ENCODE measurements at places on chromosomes 13 and 19. TPM values are rescaled to one million over a fixed set of nuclear protein-coding genes. Genes with fewer than 3 reads are reported as not detected.

Gene PBX4
- total RNA-seq, result 7.0 TPM

Gene ZNF808
- total RNA-seq, result 20.2 TPM

Gene COX7A1
- 53.1 TPM for total RNA-seq

Gene ZNF738
- total RNA-seq, result 14.4 TPM

Gene CASP14
- not detected for total RNA-seq

Gene SMIM17
- 0.94 TPM for total RNA-seq

DNA sequence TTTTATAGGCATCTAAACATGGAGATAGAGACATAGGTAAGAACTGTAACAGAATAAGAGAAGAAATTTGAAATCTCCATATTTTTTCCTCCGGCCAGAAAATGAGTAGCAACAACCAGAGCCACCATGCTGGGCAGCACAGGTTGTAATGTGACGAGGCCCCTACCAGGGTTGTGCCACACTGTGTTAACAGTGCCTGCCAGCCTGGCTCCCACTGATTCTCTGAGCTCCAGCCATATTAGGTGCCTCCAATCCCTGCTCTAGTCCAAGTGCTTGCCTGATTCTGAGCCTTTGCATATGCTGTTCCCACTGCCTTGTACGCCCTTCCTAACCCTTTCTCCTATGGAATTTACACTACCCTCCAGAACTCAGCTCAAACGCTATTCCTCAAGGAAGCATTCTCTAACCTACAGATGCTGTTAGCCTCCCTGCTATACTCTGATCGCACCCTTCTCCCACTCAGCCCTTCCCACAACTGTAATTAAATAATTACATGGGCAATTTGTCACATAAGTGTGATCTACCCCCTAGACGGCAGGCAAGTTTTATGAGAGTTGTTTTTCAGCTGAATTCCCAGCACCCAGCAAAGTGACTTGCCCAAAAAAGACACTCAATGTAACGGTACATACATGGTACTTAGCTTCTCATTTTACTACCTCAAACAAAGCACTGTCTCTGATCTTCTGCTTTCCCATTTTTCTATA lies 37.6 kb upstream of the STARD13 start:
- no peak overlapping the region for H3K4me3 ChIP-seq
- peaks cover 5% of the 10 kb centered on the region for H3K4me1 ChIP-seq
- peak overlapping the region; percentile 46 for H3K27ac ChIP-seq

DNA sequence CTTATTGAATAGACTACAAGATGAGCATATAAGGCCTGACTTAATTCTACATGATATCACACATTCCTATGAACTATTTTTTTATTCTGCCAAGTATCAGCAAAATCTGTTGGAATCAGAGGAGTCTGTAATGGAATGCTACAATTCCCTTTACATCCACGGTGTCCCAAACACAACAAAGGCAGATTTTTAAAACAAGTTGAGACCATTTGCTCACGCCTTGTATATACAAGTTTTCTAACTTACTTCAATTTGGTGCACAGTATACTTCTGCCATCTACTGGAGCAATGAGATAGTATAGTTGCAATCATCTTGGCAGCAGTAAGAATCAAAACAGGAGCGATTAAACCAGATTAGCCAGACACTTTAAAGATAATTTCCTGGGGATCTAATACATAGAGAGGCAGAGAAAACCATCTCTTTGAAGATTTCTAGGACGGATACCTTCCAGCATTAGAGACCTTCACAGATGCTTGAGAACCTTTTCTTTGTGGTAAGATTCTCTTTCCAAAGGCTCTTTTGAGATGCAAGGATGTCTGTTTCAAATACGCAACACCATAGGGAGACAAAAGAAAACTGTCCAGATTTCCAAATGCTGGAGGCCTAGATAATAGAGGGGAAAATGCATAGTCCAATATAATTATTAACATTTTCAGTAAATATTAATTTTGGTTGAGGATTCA lies 302.0 kb upstream of the MIR17HG start:
- H3K36me3 ChIP-seq, result no peaks in the 10 kb centered on the region
- no peak overlapping the region for H3K4me3 ChIP-seq
- H3K27me3 ChIP-seq, result no peaks in the 10 kb centered on the region
- no peak overlapping the region for H3K27ac ChIP-seq
- peak; percentile 78 for DNase-seq
- no peaks in the 10 kb centered on the region for H3K4me1 ChIP-seq

DNA sequence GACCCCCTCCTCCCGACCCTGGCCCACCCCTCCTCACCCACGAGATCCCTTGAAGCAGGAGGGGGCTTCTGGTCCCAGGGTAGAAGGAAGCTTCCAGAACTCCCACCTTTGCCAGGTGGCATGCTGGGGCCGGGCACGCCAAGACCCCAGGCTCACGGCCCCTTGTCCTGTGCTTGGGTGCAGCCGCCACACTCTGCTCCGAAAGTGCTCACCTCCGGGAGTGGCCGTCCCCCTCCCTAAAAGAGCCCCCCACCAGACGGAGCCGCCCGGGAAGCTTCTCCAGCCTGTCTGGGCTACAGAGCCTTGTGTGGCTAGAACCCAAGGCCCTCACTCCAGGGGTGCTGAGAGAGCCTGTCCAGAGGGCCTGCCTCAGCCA lies 1.8 kb upstream of the EFNA2 start:
- DNase-seq, result no peak
- H3K4me3 ChIP-seq, result no peak overlapping the region
- peaks cover 4% of the 10 kb centered on the region for H3K27me3 ChIP-seq
- no peaks in the 10 kb centered on the region for H3K36me3 ChIP-seq
- no peak overlapping the region for H3K27ac ChIP-seq
- no peaks in the 10 kb centered on the region for H3K4me1 ChIP-seq

DNA sequence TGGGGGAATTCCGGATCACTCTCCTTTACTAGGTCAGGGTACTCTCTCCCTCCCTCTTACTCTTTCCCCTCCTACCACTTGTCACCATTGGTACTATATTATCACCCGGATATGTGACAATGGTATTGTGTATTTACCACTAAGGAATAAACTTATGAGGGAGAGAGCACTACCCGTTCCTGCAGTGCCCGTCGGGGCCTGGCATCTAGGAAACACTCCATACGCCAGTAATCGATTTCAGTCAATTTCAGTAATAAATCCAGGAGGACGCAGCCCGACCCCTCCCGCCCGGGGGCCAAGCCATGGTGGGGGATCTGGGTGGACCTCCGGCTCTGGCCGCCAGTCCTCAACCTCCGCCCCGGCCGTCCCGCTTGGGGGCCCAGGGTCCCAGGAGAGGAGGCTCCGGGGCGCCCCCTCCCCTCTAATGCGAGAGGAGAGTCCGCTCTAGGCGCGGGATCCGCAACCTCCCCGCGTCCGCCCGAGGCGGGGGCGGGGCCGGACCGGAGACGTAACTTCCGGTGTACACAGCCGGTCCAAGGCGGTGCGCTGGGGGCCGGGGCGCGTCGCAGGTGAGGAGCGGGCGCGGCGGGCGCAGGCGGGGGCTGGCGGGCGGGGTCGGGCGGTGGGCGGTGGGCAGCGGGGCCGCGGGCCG lies at the start of gene GARRE1:
Gene GARRE1 (plus strand): TSS at position 509 of the 652 bp plus-strand sequence. CDS start 45,920 bp downstream, outside the sequence.
- peak within 1 kb of the TSS; percentile 98 for H3K27ac ChIP-seq
- DNase-seq, result peak; percentile 90
- H3K27me3 ChIP-seq, result no peaks in the 10 kb centered on the region
- peak within 1 kb of the TSS; percentile 95 for H3K4me3 ChIP-seq
- peaks cover 4% of the 10 kb centered on the region for H3K4me1 ChIP-seq

DNA sequence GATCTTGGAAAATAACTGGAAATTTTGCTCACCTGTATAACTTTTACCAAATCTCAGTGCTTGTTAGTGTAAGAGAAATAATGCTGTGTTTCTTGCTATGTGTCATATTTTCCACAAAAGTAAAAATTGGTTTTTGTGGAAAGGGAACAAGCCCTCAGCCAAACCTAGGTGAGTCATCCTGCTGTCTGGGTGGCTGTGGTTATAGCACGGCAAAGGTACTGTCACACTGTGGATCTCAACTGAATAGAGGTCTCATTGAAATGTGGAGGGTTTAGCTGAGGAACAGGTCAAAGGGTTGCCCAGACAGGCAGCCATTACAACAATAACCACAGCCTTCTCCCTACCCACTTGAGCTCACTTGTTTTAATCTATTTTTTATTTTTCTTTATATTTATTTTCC lies 338.8 kb upstream of the DACH1 start:
- H3K4me1 ChIP-seq, result no peaks in the 10 kb centered on the region
- no peaks in the 10 kb centered on the region for H3K27me3 ChIP-seq
- H3K36me3 ChIP-seq, result no peaks in the 10 kb centered on the region

DNA sequence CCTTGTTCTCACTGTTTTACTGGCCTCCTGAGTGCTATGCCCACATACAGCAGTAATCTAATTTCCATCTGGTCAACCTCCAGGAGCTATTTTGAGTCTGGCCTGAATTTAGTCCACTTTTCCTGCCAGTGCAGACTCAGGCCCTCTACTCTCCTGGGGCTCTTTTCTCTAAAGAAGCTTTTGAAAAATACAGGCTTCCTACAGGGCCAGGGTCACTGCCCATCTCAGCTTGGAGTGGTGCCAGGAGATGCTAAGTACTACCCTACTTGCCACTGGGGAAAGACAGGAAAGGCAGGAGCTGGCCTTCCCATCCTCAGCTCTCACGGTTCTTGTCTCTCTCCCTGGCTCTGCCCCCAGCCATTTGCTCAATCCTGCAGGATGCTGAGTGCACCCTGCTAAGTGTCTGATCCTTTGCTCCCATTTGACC lies 101.7 kb upstream of the SERP2 start:
- H3K4me3 ChIP-seq, result no peak overlapping the region
- H3K27ac ChIP-seq, result no peak overlapping the region
- no peaks in the 10 kb centered on the region for H3K27me3 ChIP-seq
- peaks cover 21% of the 10 kb centered on the region for H3K4me1 ChIP-seq

DNA sequence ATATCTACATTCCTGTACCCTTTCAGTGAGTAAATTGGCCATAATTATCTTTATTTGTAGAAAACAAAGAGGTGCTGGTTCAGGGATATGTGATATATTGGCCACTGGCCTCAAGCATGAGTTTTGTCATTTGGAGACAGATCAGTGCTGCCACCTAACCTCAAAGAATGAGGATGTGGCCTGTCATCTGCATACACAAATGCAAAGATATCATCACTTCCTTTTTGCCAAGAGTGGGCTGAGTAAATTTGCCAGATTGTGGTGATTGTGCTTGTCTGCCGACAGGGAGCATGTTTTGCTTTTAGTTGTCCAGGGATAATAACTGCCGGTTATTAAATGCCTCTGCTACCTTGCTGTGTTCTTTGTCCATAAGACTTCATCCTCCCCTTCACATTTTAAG lies 44.2 kb downstream of the WASF3 start:
- H3K4me1 ChIP-seq, result no peaks in the 10 kb centered on the region
- H3K27ac ChIP-seq, result no peak overlapping the region
- H3K4me3 ChIP-seq, result no peak overlapping the region
- no peaks in the 10 kb centered on the region for H3K27me3 ChIP-seq
- H3K36me3 ChIP-seq, result no peaks in the 10 kb centered on the region

DNA sequence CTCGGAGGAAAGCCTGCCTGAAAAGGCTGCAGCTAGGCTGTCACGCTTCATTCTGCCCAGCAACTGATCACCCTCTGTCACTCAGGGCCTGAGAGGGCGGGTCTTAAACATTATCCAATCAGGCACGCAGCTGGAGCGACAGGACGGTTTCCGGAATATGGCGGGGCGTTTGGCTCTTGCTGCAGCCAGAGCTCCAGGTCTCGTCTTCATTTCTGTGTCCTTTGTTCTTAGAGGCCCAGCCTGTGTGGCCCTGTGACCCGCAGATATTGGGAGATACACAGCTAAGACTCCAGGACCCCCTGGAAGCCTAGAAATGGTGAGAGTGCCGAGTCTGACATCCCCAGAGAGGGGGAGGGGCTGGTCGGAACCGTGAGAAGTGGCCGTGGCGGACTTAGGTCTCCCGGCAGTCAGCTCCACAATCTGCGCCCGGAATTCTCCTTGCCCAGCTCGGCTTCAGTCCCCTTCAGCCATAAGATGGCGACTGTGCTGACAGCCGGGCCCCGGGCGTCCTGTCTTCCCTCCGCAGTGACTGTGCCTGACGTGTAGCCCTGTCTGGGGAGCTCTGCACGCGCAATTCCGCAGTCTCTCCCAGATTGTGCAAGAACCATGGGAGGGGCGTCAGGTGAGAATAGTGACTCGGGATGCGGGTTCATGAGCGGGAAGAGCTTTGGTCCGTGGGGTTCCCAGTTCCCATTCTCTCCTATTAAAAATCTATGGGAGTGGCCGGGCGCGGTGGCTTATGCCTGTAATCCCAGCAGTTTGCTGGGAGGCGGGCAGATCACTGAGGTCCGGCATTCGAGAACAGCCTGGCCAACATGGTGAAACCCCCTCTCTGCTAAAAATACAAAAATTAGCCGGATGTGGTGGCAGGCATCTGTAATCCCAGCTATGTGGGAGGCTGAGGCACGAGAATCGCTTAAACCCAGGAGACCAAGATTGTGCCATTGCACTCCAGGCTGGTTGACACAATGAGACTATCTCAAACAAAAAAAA lies at the start of gene ZNF429:
Gene ZNF429 (plus strand): TSS at position 144 of the 993 bp plus-strand sequence. CDS start 170 bp downstream, at position 314.
- peak within 1 kb of the TSS; percentile 92 for H3K4me3 ChIP-seq
- DNase-seq, result peak; percentile 95
- H3K27ac ChIP-seq, result peak within 1 kb of the TSS; percentile 93
- H3K36me3 ChIP-seq, result no peaks in the 10 kb centered on the region
- no peaks in the 10 kb centered on the region for H3K4me1 ChIP-seq
- no peaks in the 10 kb centered on the region for H3K27me3 ChIP-seq

- peak; percentile 45 for DNase-seq
- H3K27me3 ChIP-seq, result no peaks in the 10 kb centered on the region
- no peak overlapping the region for H3K27ac ChIP-seq
- no peaks in the 10 kb centered on the region for H3K4me1 ChIP-seq
- H3K4me3 ChIP-seq, result no peak overlapping the region
Observed at GRCh38 chr13:99432609-99433542, 68.4 kb upstream of the TM9SF2 start.

- DNase-seq, result no peak
- H3K27ac ChIP-seq, result no peak overlapping the region
- H3K27me3 ChIP-seq, result no peaks in the 10 kb centered on the region
- no peak overlapping the region for H3K4me3 ChIP-seq
- no peaks in the 10 kb centered on the region for H3K4me1 ChIP-seq
Observed at GRCh38 chr19:17225053-17225452, 973 bp upstream of the OCEL1 start.

DNA sequence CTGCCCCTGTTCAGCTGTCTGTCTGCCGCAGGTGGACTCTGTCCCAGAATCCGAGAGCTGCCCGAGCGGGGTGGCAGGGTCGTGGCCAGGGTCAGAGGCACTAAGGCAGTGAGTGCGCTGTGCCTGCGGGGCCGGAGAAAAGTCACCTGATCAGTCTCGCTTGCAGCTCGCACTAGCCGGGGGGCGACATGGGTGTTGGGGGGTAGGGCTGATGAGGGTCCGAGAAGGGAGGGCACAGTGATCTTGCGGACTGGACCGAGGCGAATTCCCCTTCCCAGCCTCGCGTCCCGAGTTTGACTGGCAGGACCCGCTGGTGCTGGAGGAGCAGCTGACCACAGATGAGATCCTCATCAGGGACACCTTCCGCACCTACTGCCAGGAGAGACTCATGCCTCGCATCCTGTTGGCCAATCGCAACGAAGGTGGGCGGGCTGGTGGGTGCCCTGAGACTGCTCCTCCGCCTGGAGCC lies 627 bp downstream of the GCDH start:
- peak overlapping the region; percentile 79 for H3K27ac ChIP-seq
- H3K36me3 ChIP-seq, result peaks cover 8% of the 10 kb centered on the region
- H3K4me1 ChIP-seq, result peaks cover 12% of the 10 kb centered on the region
- peak overlapping the region; percentile 71 for H3K4me3 ChIP-seq
- DNase-seq, result no peak

- peaks cover 9% of the 10 kb centered on the region for H3K36me3 ChIP-seq
- no peak overlapping the region for H3K4me3 ChIP-seq
- no peak overlapping the region for H3K27ac ChIP-seq
- no peaks in the 10 kb centered on the region for H3K4me1 ChIP-seq
- DNase-seq, result no peak
- H3K27me3 ChIP-seq, result no peaks in the 10 kb centered on the region
Observed at GRCh38 chr19:55246462-55247451, 12.1 kb downstream of the PPP6R1 start.

Measured in lung (tissue), 17 donors.